Caudate nucleus (tissue), 63 donors: ENCODE measurements at places on chromosomes 7 and 10.

- no peak for DNase-seq
These were observed 9.3 kb upstream of the TMEM270 start for GRCh38 chr7:73851410-73852338.

- peak; percentile 81 for DNase-seq
These were observed 7.3 kb downstream of the NCOA4 start for GRCh38 chr10:46022978-46023702.

DNA sequence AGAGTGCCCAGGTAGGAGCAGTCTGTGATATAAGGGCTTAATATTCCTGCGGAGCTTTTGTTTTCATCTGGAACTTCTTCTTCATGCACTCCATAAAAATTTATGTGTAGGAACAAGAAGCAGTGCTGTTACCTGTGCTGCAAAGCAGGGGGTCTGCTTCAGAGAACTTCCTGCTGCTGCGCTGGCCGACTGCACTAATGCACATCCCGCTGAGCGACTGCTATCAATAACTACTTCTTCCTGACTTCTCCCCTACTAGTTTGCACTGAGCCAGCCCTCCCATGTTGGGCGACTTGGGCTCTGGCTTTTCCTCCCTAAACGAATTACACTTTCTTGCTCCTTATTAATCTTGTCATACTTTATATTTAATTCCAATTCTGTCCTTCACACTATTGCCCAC lies 150.3 kb downstream of the NEBL start:
- no peak for DNase-seq

GRCh38 chr7:151430391-151431205 lies 9.3 kb downstream of the CRYGN start:
- no peak for DNase-seq

GRCh38 chr10:63716016-63716580 lies 194.9 kb downstream of the REEP3 start:
- no peak for DNase-seq

- DNase-seq = no peak
These were observed 20.5 kb upstream of the COL1A2 start for GRCh38 chr7:94374231-94374630.

DNA sequence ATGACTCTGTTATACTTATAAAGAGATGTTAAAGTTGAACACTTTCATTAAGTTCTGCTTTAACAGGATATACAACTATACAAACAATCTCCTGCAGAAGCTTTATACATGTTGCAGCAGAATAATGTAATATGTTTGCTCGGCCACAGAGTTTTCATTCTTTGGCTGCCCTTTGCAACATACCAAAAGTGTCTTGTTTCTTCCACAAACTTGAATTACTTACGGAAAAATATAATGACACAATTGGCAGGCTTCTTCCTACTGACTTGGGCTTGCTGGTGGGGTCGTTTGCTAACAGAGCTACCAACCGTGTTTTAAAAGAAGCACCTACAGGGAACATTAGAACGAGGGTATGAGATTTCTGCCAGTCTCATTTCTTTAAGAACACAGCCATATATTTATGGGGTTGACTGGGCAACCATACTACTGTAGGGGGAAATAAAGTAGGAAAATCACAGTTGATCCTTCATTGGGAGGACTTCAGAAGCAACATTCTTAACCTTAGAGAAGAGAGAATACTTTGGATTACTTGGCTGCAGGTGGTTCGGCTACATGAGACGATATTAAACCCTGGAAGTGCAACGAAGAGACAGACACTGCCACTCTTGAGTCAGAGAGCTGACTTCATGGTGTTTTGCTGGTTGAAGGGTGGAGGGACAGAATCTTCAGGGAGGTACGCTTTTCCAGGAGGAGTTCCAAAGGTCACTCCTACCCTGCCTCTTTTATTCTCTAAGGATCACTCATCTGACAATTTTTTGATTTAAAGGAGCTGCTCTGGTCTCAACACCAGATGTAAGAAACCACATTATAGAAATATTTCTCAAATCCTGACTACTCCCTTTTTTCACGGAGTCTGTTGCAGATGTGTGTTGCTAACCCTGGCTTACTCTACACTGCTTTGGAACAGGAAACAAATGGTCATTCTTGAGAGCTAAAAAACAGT lies 123.9 kb downstream of the SEMA3C start:
- no peak for DNase-seq

- no peak for DNase-seq
These were observed 18.0 kb downstream of the CNNM2 start for GRCh38 chr10:102935939-102936605.

GRCh38 chr10:98374217-98374985 lies 40.6 kb downstream of the PYROXD2 start:
- DNase-seq = no peak

GRCh38 chr7:111107579-111107978 lies 16.7 kb downstream of the LRRN3 start:
- no peak for DNase-seq

GRCh38 chr10:78927257-78927995 lies 141.3 kb upstream of the ZMIZ1 start:
- DNase-seq = no peak

DNA sequence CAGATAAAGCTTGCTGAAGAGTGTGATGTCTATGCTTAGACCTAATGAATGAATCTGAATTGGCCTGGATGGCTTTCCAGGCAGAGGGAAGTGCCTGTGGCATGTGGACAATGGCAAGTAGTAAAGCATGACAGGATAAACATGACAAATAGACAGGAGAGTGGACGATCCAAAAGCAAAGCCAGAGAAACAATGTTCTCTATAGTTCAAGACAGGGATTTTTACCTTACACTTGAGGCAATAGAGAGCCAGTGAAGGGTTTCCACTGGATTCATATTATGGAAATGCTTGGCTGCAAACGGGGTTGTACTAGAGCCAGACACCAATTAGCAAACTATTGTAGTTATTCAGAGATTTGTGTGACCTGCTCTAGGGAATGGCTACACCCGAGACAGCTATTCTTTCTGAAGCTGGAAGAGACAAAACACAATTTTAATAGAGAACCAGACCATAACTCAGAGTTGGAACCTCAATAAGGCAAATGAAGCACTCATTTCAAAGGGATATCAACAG lies 2.3 kb downstream of the AGMO start:
- no peak for DNase-seq

- no peak for DNase-seq
These were observed 445.1 kb upstream of the ZMIZ1 start for GRCh38 chr10:78623578-78624215.

- DNase-seq = no peak
These were observed 238.9 kb downstream of the CAMK1D start for GRCh38 chr10:12588091-12588860.
